ENCODE measurements at places on chromosomes 7 and 10.

DNA sequence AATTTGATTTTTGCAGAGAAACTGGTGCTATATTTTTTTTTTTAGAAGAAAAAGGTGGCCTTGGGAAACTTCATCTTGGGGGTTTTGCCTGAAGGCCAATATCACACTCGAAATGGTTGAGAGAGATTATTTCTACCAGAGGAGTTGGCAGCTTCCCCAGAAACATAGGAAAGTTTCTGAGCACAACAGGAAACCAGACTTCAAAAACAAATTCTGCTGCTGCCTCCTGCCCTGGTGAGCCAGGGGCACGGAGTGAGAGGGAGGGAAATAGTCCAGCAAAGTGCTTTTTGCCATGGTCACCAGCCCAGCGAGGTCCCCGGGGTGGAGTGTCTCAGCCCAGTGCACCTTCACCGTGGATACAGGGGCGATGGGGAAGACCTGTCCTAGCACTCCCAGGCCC, 61.1 kb downstream of the FOXI2 start:
- DNase-seq = no peak

GRCh38 chr10:120671491-120671890, 179.7 kb upstream of the WDR11 start:
- DNase-seq = no peak

- DNase-seq = no peak
These were observed 41.5 kb downstream of the PRF1 start for GRCh38 chr10:70561070-70561469.

DNA sequence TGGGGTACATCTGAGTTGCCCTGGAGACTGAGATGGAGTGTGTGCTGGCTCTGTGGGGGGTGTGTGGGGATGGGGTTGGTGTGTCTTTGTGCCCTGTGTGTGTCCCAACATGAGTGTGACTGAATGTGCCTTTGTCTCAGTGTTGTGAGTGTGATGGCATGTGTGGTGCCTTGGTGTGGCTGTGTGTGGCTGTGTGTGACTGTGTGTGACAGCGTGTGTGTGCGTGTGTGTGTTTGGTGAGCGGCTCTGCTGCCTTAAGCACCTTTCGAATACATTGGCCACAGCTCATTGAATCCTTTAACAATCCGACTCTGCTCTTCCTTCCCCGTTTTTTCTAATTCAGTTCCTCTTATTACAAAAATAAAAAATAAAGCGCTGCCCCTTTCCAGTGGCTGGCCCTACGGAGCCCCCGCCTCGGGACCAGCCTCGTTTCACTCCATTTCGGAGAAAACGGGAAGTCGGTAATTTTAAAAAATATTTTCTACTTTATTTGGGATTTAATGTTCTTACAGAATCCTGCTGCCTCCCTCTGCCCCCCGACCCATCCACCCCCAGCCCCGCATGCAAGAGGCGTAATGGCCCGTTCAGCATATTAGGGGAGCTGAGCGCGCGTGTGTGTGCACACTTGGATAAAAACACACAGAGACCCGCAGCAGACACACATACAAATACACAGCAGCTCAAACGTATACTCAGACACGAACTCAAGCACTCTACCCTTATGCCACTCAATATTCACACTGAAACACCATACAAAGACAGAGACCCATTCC, 35.5 kb downstream of the HIF1AN start:
- no peak for DNase-seq

GRCh38 chr10:112481602-112482001, 34.6 kb downstream of the VTI1A start:
- no peak for DNase-seq

GRCh38 chr10:113576852-113577251, 24.0 kb downstream of the HABP2 start:
- no peak for DNase-seq

GRCh38 chr7:32506266-32507054, 11.2 kb downstream of the AVL9 start:
- DNase-seq = no peak

- no peak for DNase-seq
These were observed 37.8 kb upstream of the CACUL1 start for GRCh38 chr10:118792526-118792925.

- DNase-seq = no peak
These were observed 528.7 kb upstream of the DPP6 start for GRCh38 chr7:153523320-153524015.

- no peak for DNase-seq
These were observed 29.9 kb downstream of the AP5Z1 start for GRCh38 chr7:4805110-4805983.

- no peak for DNase-seq
These were observed 101.2 kb upstream of the TRIM24 start for GRCh38 chr7:138358850-138359341.

- DNase-seq = no peak
These were observed 126.6 kb downstream of the LRRC4 start for GRCh38 chr7:127904670-127904985.

DNA sequence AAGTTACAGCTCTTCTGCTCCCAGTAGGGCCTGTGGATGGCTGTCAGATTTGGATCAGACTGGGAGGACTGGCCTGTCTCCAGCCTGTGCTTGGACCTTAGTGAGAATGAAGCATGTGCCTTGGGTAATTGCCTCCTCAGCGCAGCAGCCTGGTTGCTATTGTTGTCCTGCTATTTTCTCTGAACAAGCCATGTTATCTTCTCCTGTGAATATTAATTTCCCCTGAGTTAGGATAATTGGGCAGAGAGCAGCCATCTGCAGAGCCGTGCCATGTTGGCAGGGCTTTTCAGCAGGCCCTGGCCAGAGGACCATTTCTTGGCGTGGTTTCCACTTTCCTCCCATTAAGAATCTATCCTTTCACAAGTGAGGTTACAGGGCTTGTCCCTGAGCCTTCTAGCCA, 497.3 kb downstream of the SORCS3 start:
- no peak for DNase-seq

DNA sequence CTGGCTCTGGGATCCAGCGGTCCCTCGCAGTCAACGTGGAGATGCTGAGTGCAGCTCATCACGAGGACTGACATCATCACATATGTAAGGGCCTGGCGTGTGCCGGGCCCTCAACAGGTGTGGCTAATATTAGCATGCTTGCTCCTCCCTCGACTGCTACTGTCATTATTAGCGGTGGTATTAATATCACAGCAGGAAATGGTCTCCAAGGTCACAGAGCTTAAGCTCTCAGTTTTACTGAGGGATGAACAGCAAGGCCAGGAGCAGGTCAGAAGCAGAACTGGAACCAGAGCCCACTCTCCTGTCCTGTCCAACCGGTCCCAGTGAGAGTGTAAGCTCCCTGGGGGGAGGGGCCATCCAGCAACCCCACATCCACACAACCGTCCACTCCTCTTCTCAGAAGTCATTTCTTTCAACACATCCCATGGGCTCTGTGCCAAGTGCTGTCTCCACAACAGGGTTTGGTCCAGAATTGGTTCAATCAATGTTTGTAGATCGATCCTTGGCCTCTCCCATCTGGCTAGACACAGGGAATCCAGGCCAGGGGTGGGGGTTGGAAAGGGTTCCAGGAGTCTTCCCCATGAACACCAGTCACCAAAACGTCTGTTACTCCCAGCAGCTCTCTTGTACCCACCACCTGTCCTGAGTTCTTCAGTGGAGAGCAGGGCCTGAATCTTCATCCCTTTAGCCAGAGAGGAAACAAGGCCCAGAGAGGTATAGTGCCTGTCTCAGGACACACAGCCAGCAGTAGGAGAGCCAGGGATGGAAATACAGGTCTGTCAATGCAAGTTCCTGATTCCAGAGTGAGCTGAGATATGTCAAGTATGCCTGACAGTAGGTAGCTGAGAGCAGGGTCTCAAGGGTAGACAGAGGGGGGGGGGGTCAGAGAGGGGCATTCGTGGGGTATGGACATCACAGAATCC, 45.3 kb upstream of the ZMIZ1 start:
- no peak for DNase-seq

- DNase-seq = no peak
These were observed 24.4 kb upstream of the ANK3 start for GRCh38 chr10:60414111-60414510.

DNA sequence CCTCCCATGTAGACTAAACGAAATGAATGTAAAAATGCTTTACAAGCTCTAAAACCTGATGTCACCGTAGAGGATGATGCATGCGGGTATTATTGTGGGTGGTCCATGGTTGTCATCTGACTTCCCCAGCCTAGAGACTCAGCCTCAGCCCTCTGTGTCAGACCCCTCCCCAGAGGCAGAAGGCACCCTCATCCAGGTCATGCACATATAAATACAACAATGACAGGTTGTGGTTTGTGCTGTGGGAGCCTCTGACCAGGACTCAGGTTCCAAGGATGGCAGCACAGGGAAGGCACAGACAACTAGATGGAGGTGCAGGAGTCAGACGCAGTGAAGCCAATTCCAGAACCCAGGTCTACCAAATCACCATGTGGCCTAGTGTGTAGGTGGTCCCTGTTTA, 3.3 kb upstream of the NODAL start:
- no peak for DNase-seq

DNA sequence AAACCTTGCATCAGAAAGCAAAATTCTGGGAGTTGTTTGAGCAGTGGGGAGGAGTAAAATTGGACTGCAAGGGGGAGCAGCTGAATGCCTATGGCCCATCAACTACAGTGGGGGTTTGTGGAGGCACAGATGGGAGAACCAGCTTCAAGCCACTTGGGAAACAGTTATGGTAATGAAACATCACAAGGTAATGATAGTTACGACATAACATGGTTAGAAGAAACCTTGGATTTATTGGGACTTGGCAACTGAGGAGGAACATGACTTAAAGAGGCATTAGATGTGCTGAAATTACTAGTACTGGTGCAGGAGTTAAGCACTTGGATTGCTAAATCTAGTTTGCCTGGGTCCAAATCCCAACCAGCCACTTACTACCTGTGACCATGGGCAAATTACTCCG, 868.4 kb downstream of the KCNMA1 start:
- DNase-seq = no peak

DNA sequence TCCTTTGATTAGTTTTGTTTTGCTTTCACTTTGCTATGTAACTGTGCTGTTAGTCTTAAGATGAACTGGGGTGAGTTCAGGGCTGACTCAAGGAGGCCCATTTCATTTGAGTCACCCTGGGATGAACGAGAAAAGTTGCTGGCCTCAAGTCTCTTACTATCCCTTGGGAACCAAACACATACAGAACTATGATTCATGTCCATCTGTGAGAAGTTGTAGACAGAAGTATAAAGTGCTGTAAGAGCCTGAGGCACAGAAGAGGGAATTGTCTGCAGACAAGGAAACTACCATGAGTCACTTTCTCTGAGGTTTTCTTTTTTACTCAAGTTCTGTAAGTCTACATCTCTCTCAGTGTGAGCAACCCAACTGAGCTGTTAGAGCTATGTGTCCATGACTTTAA, 179.8 kb upstream of the CSTF2T start:
- DNase-seq = no peak

DNA sequence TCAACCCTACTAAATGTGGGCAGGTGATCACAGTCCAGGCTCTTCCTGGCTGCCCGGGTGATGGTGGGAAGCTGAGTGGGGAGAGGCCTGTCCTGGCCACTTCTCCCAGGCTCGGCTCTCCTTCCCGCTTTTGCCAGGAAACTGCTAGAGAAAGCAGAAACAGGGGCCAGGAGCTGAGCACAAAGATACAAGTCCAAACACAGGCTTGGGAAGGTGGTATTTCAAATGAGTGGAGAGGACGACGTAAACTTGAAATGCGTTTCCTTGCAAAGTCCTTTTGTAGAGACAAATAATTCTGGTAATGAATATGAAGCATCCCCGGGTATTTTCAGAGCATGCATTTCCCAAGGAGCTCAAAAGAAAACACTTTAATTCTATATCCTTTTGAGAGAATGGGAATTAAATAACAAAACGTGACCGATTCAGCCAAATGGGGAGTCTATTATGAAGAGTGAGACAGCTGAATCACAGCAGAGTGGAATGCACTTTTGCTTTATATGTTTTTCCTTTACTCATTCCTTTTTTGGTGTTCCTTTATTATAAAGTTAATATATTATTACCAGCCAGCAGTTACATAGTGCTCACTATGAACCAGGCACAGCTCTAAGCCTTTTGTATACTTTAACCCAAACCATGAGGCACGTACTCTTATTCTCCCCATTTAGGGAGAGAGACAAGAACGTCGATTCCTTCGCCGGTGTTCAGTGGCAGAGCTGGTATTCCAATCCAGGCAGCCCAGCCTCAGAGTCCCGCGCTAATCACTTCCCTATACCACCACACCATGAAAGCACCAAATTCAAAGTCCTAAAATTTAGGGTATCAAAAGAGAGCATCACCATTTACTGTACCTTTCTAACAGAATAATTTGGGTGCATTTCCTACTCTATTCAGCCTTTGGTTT, 218.2 kb upstream of the KLF14 start:
- DNase-seq = no peak

DNA sequence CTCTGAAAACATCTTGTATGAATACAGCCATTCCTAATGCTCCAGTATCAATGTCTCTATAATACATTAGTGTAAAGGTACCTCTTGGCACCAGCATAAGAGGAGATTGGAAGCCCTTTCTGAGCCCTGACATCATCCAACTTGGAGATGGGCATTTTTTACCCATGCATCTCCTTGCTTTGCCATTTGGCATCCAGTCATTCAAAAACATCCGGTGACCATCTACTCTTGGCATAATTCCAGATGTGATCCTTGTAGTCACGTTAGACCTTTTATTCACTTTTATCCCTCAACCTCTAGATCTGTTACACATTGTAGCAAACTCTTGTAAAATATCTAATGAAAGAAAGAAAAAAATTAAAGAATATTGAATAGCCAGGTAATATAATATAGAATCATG, 17.9 kb upstream of the SGMS1 start:
- no peak for DNase-seq

- no peak for DNase-seq
These were observed 75.3 kb downstream of the SVOPL start for GRCh38 chr7:138625849-138626230.

- DNase-seq = no peak
These were observed 3.7 kb upstream of the MAPK8 start for GRCh38 chr10:48302515-48303476.

- no peak for DNase-seq
These were observed 24.3 kb downstream of the HSPB1 start for GRCh38 chr7:76326646-76327233.

DNA sequence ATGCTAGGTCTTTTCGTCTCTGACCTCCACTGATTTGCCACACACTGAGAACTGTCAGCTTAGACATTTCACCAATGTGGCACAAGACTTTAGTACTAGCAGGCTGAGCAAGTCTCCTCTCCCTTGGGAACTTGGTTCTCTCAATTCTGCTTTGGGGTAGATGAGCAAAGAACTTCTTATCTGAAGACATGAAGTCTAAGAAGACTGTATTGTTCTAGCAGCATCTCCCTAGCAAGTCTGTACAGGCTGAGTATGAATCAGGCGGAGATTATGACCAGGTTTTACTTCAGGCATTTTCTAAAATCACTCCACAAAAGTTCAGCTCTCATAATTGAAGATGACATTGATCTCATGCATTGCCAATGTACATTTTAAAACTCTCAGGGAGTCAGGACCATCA, 23.8 kb upstream of the STN1 start:
- no peak for DNase-seq

DNA sequence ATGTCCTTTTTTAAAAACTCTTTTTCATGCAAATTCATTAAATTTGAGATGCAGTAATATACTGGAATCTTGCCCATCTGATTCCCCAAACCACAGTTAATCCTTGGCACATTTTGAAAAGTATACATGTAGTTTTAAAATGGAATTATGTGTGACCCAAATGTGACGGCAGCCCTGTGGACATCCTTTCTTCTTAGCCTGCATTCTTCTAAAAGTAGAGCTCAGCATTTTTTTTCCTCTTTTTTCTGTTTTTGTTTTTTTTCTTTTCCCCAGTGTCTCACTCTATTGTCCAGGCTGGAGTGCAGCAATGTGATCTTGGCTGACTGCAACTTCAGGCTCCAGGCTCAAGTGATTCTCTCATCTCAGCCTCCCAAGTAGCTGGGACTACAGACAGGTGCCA, 338.9 kb downstream of the GALNT17 start:
- DNase-seq = no peak

- no peak for DNase-seq
These were observed 204.8 kb downstream of the TNS3 start for GRCh38 chr7:47376991-47377616.
